ENCODE measurements at places on chromosomes 16 and 17.

GRCh38 chr17:49191409-49191916 is 18.9 kb downstream of the GNGT2 start:
- no peak for DNase-seq

DNA sequence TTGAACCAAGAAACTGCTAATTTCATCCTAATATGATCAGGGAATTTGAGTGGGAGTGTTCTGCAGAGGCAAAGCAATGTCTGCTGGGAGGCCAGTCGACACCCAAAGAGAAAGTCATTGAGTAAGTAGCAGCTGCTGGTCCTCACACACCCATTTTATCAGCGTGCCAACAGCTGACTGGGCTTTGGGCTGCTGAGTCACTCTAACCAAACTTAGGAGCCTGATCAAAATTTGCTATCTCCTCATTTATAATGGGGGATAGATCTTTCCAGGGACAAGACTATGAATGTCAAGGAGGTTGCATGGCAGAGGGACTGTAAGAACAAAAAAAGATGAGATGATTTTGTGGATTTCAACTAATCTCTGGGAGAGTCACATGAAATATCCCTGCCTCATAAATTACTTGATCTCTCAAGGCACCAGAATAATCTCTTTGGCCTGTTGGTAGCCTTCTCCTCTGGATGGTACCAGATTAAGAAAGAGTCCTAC is 32.9 kb downstream of the CPSF4L start:
- peak; percentile 17 for DNase-seq

GRCh38 chr17:79789943-79790804 is 6.7 kb downstream of the CBX8 start:
- peak; percentile 47 for DNase-seq

DNA sequence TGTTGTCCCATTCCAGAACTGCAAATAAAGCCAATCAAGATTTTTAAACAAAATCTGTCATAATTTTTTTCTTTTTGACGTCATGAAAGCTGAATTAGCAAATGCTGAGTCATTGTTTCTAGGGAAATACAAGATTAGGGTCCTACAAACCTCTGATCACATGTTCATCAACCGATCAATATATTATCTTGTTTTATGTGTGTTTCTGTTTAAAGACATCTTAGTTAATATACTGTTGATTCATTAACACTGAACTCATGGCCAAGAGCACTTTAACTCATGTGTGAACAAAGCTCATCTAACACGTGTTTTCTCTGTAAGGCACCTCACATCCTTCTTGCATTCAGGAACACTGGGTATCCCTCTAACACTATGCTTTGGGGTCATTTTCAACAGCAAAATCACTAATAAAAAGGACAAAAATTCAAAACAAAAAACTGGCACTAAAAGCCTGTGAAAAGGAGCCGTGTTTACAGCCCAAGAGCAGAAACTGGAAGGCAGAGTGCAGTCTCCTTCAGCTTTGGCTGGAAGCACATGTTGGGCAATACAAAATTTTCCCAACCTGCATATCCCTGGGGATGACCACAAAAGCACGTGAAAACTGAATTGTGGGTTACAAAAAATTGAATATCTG is 102.5 kb downstream of the PARN start:
- DNase-seq: no peak

- peak; percentile 21 for DNase-seq
Measured at GRCh38 chr16:81004646-81005353, 1.9 kb downstream of the CMC2 start.

DNA sequence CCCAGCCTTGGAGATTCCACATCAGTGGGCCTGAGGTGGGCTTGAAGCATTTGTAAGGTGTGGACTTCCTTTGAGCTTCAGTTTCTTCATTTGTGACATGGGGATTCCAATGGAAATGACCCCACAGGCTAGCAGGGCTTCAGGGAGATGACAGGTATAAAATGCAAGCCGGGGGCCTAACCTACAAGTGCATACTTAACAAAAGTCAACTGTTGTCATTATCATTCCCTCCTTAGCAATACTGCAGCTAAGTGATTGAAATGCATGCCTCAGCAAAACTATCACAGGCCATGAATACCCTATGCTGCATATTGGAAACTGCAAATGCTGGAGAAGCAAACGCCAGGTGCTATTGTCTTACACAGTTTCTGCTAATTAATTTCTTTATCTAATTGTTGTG is 19.8 kb downstream of the CCL4 start:
- no peak for DNase-seq

- DNase-seq: no peak
Measured at GRCh38 chr17:82195675-82196672, 16.7 kb downstream of the CCDC57 start.

- DNase-seq: peak; percentile 93
Measured at GRCh38 chr17:48107137-48108055, at the start of gene SNX11. SNX11 (plus strand) TSS chr17:48107766; CDS start chr17:48112044, 4,278 bp downstream.

DNA sequence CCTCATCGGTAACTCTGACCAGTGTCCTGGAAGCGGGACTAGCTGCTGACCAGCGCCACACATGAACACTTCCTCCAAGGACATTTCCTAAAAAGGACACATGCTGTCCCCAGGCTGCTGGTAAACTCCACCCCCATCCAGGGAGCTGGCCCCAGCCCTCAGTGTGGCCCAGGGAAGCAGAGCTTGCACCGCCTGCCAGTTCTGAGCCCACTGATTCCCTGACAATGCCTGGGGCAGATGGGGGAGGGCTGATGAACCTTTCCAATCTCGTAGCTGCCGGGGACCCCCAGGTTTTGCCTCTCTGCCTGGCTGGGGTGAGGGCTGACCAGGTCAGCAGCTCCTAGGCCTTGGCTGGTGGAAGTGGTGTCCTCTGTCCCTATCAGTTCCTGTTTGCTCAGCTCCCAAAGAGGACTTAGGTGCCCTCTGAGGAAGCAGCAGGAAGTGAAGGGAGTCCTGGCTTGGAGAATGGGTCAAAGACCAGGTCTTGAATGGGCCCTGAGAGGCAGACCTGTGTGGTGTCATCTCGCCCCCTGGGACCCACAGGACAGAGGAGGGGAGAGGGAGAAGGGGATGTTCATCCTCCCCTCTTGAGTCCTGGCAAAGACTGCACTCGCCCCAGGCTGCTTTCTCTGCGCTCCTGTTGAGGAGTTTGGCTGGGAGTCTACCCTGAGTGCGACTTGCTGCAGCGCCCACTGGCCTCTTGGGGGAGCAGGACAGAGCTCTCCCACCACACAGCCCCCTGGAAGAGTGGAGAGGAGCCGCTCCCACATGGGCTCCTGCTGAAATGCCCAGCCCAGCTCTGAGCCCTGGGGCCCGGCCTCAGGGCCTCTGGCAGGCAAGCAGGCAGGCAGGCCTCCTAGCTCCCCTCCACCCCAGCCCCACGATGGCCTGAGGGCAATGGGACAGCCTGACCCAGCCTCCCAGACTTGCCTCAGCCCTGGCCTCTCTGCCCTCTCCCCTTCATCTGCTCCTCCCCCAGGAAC is 16.8 kb downstream of the PDK2 start:
- DNase-seq: no peak

DNA sequence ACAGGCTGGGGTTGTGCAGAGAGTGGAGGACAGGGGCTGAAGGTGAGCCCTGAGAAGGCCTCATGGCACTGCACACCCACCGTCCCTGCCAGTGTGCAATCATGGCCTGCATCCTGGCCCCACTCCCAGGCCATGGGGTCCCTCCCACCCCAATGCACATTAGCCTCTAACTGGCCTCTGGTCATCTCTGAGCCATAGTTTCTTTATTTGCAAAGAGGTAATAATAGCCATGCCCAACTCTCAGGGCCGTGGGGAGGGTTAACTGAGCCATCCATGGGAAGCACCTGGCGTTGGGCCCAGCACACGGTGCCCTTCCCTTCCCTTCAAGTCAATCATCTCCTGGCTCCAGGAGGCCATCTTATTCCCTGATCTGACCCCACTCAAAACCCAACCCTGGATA is 10.8 kb upstream of the ITGA3 start:
- DNase-seq: no peak
